LHCN-M2 (cell line): ENCODE measurements at places on chromosomes 6 and 20.

- DNase-seq, result no peak
These were observed 11.0 kb downstream of the VSX1 start for GRCh38 chr20:25070821-25071473.

DNA sequence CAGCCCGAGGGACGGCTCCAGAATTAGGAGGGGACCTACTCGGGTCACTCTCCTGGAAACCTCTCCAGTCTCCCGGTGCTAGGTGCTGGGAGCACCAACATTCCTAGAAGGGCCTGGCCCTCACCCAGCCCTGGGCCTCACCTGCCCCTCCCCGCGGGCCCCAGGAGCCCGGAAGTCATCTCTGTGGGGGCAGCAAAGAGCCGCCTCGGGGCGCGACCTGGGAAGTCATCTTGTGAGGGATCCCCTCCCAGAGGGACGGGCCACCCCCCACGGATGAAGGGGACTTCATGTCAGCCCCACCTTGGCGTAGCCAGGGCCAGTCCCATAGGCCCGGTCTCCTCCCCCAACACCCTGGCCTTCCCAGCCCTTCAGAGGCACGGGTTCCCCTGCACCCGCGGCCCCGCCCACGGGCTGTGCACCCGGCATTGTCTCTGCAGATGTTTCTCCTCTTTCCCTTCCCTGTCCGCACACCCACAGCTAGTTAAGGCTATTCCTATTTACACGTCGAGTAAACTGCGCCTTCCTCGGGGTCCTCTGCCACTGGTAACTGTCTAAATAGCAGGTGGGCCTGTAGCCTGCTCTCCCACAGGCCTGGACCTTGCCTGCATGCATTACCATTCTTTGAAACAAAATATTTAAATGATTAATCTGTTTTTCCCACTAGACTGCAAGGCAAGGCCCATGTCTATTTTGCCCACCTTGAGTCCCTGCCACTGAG, 896 bp upstream of the RNASET2 start:
- DNase-seq, result no peak

- no peak for DNase-seq
These were observed 31.6 kb downstream of the SAMD5 start for GRCh38 chr6:147540075-147540474.

DNA sequence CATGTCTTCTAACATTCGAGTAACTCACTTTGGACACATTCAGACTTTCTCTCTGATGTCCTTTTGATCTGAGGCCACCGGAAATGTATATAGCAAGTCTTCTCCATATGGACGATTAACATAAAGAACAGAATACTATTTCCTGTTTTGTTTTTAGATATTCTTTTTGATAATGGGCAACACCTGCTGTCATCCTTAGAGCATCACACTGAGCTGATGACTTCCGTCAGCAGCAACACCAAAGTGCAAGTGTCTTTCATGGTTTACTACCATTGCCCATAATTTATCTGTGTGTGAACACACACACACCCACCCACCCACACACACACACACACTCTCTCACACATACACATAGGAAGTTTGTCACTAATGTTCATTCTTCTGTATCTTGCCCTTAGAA, 112.7 kb upstream of the SIM1 start:
- no peak for DNase-seq

DNA sequence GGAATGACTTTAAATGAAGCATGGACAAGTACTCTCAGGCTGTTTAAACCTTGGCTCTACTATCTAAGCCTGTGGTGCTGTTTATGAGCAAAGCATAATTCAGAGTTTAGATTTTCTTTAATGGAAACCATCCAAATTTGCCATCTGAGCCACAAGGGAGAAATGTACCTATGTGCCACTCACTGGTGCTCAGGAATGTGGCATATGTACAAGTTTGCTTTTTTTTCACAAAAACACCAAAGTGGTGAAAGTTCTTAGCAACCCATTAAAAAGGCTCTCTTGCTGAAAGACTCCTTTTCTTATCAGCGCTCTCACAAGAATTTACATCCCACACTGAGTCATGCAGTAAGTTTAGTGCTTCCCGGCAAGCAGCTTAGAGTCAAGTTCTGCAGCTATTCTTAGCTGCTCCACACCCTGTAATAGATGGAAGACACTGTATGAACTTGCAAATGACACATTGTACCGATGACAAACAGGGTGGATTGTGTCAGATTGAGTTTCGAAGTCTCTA, 57.3 kb upstream of the MLIP start:
- peak; percentile 94 for DNase-seq

- DNase-seq, result peak; percentile 29
These were observed 46.4 kb upstream of the DST start for GRCh38 chr6:56689114-56689513.

DNA sequence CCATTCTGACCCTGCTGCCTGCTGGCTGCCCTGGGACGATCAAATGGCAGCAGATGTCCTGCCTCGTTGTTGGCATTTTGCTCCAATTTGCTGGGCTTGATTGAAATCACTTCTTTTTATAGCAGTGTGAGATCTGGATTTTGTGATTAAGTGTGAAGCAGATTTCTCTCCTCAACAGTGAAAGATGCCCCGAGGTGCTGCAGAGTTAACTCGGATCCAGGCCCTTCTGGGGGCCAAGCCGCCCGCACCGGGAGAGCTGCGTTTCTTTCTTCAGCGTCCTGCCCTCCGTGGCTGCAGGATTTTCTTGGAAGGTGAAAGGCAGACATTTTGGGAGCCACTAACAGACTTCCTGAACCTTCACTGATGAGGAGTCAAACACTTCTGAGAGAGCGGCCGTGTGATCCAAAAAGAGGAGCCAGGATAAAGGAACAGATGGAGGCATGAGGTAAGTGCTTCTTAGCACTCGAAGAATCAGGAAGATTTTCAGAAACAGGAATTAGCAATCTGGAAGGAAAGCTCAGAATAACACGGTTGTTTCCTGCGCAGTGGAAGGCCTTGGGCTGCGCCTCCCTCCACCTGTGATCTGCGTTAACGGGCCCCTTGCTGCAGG, 139.5 kb upstream of the AFDN start:
- no peak for DNase-seq

DNA sequence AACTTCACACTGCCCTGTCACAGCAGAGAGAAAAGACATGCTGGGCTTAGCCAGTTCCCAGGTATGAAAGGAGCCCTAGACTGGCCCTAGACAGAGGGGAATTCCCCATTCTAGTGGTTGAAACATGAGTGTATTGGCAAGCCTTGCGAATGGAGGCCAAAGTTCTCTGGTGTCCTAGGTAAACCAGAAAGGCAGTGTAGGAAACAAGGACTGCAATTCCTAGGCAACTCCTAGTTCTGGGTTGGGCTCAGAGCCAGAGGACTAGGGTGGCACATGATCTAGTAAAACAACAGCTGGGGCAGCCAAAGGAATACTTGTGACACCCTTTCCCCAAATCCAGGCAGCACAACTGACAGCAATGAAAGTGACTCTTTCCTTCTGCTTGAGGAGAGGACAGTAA, 265.0 kb upstream of the EPHA7 start:
- peak; percentile 28 for DNase-seq

- peak; percentile 88 for DNase-seq
These were observed 33.7 kb downstream of the RNF146 start for GRCh38 chr6:127300411-127300810.

DNA sequence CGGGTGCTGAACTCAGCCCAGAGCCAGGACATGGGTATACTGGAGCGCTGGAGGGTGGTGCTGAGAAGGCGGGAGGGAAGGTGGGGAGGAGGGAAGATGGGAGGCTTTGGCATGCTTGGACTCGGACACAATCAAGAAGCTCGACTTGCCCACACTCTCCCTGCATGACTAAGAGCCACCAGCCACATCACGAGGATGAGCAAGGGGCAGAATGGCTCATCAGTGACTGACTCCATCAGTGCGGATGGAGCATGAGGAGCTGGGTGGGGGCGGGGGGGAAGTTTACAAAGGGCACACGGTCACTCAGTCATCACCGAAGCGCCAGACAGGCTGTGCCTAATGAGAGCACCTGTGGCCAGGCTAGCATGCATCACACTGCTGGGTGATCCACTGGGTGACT, 222.8 kb downstream of the KIF16B start:
- peak; percentile 93 for DNase-seq

DNA sequence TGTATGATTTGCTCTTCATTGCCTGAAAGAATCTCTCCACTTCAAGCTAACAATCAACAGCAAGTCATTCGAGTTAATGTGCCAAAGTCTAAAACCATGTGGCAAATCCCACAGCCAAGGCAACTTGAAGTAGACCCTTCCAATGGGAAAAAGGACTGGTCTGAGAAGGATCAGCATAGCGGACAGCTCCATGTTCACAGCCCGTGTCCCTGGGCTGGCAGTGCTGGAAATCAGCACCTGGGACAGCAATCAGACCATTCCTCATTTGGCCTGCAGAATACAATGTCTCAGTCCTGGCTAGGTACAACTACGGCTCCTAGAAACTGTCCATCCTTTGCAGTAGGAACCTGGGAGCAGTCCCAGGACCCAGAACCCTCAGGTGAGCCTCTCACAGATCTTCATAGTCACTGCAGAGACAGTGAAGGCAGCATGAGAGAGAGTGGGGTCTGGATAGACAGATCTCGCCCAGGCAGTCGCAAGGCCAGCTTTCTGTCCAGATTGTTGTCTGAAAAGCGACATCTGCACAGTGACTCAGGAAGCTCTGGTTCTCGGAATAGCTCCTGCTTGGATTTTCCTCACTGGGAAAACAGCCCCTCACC, 1.1 kb downstream of the GJA10 start:
- peak; percentile 55 for DNase-seq

- no peak for DNase-seq
These were observed 45.1 kb downstream of the ADGRF1 start for GRCh38 chr6:46996860-46997641.

DNA sequence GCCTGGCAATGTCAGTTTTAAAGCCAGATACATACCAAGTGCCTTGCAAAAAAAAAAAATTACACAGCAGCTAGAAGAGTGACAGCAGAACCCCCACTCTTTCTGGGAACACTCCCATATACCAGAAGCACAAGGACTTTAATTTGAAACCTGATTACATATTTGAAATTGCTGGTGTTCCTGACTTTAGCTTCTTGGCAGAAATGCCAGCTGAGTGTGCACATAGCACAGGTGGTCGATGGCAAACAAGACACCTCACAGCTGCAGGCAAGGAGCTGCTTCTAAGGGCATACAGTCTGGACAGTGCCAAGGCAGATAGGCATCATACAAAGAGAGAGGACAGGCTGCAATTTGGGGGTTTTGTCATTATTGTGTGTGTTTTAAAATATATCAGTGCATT, 150.7 kb upstream of the SGK1 start:
- DNase-seq, result peak; percentile 32

DNA sequence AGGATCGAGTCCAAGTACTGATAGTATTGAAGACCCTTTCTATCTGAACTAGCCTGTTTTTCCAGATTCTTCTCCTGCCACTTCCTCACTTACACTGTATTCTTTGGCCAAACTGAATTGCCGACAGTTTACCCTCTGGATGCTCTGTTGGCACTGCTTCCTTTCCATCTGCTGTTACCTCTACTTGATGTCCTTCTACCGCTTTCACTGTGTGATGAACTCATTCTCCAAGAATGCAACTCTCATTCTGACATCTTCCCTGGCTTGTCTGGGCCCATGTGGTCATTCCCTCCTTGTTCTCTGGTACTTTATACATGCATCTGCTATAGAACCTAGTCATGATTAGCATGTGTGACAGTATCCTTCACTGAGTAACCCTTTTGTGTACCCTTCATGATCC, 16.3 kb downstream of the RPRD1B start:
- peak; percentile 81 for DNase-seq

GRCh38 chr20:40160097-40160550, 528.9 kb downstream of the MAFB start:
- peak; percentile 3 for DNase-seq

DNA sequence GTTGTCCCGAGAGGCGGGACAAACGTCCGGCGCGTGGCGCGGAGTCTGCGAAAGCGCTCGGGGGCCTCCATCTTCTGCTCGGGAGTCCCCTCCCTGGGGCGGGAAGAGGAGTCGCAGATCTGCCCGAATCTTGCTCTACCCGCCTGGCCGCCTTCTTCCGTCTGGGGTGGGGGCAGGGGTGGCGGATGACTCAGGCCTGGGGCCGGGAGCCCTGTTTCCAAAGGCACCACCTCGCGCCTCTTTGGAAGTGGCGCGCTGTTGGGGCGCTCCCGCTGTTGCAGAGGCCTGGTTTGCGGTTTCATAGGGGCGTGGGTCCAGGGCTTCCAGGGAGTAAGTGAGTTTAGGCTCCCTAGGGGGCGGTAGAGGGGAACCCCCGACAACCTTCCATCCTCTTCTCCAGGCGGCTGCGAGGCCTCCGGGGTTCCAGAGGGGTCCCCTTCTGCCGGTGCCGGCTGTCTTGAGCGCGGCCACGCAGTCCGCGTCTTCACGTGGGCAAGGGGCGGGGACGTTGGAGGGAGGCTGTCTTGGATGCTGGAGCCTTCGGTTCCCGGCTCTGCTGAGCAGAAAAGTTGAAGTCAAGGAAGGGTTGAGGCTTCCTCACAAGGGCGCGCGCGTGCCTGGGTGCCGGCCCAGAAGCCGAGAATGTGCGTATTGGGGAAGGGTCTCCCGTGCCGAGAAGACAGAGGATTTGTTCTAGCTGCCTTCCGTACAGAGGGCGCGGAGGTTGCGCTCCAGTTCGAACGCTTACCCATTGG, 2.6 kb upstream of the TFAP2C start:
- no peak for DNase-seq

DNA sequence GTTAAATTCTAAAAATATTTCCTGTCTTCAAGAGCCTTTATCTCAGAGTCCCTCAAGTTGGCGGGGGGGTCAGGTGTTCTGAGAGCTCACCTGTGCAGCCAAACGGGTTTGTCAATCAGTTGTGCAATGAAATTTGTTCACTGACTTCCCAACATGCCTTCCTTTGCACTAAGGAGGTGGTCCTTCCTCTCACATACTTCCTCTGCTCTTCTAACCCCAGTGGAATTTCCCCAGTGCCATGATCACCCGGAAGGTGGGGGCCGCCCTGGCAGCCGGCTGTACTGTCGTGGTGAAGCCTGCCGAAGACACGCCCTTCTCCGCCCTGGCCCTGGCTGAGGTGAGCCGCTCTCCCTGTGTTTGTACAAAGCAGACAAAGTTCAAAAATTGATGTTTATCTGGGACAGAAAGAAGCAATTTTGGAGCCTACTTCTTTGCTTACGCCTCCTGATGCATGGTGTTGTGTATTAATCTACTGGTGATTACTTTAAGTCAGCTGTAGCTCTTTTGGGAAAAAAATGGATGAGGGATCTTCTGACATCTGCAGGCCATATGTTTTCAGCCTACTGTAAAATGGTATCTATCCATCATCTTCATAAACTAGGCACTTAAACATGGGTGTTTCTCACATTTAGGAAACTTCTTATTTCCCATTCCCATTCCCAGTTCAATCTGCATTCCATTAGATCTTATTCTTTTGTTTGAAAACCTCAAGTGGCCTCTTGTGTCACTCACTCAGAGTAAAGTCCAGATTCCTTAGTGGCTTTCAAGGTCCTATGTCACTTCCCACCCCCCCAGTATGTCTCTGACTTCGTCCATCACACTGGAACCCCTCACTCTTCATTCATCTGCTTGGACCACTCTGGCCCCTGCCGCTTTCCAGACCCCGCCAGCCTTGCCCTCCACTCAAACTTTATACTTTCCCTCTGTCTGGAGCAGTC, 10.1 kb downstream of the ALDH5A1 start:
- no peak for DNase-seq

GRCh38 chr6:138535728-138536455, 36.6 kb upstream of the NHSL1 start:
- DNase-seq, result no peak
